Dorsolateral prefrontal cortex (tissue), 122 donors: ENCODE measurements at places on chromosomes 4 and X. TPM values are rescaled to one million over a fixed set of nuclear protein-coding genes. Genes with fewer than 3 reads are reported as not detected.

DNA sequence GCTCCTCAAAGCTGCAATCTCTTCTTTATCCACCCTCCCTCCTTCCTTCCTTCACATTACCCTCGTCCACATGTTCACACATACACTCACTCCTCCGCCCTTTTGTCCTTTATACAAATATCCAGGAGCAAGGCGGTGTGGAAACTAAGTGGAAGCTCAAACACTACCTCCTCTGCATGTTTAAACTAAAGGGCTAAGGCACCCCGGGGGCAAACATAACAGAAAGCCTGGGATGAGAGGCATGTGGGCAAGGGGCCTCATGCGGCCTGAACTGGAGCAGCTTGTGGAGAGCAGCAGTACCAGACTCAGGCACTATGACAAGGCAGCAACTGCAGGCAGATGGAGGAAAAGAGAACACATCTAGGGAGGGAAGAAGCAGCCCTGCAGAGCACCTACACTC, 9.5 kb downstream of the MAB21L2 start:
- no peak for DNase-seq

- no peak for DNase-seq
These were observed 425.8 kb downstream of the ARAP2 start for GRCh38 chr4:35818520-35818919.

- DNase-seq = no peak
These were observed 68.3 kb upstream of the PGM2 start for GRCh38 chr4:37758226-37758625.

DNA sequence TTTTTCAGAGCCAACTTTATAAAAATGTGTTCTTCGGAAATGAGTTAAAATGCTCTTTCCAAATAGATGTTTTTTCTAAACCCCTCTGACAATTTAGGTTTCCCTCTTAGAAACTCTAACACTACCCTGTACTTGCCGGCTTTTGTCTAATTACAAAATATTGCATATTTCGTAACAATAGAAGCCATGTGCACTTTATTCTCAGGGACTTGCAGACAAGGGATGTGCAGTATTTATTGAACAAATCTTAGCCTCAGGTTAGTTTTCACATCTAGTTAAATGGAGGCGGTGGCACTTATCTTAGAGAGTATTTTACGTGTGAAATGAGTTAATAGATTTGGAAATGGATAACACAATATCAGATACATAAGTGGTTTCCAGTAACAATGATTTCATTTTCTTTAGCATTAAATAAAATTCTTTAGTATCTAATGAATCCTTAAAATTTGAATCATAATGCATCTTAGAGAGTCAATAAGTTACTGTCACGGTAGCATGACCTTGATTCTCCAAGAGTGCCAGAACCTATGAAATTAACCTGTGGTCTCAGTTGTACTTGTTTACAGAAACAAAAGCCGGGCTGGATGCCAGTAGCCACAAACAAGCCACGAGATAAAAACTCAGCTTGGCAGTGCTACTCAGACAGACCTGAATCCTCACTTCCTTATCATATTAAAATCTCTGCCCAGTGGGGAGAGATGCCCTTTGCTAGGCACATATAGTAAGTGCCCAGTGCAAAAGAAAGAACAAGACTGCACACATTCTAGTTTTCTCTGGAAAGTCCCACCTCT, 772 bp upstream of the PABPC4L start:
- no peak for DNase-seq

Gene TBX22
- total RNA-seq = not detected

Gene FAAH2
- 4.2 TPM for total RNA-seq

Gene VCX
- not detected for total RNA-seq
